ENCODE measurements at places on chromosomes 4 and X. TPM values are rescaled to one million over a fixed set of nuclear protein-coding genes. Genes with fewer than 3 reads are reported as not detected.
A peak's percentile ranks its signal among the peaks of the same experiment; 100 is the strongest.

- peak; percentile 9 for DNase-seq
These were observed 1365.8 kb upstream of the DIAPH2 start for GRCh38 chrX:95318882-95319281.

- no peak for DNase-seq
These were observed 125.8 kb downstream of the EDA start for GRCh38 chrX:69741721-69742120.

DNA sequence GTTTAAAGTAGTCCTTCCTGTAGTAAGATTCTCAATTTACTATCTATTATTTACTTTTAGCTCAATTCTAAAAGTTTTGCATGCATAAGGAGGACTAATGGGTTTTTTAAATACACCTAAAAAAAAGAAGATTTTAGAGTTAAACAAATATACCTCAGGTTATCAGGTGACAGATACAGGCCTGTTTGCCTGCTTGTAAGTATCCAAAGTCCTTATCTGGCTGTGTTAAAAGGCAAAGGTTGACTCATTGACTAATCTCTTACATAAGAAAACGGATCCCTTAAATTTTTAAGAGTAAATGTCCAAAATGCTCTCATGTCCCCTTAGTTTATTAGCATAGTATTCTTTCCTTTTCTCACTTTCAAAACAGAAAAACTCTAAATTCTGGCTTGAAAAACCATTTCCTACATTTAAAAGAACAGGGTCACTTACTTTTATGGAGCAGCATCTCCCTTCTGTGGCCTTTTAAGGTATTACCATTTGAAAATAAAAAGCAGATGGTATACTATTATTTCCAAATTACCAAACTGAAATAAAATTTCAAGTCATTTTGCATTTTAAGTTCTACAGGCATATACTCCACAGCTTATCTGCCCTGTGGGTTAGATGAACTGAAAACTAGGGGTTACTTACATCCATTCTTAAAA is 4.5 kb downstream of the CBR4 start:
- no peak for DNase-seq

- no peak for DNase-seq
These were observed 28.1 kb downstream of the FGF2 start for GRCh38 chr4:122854447-122855352.

DNA sequence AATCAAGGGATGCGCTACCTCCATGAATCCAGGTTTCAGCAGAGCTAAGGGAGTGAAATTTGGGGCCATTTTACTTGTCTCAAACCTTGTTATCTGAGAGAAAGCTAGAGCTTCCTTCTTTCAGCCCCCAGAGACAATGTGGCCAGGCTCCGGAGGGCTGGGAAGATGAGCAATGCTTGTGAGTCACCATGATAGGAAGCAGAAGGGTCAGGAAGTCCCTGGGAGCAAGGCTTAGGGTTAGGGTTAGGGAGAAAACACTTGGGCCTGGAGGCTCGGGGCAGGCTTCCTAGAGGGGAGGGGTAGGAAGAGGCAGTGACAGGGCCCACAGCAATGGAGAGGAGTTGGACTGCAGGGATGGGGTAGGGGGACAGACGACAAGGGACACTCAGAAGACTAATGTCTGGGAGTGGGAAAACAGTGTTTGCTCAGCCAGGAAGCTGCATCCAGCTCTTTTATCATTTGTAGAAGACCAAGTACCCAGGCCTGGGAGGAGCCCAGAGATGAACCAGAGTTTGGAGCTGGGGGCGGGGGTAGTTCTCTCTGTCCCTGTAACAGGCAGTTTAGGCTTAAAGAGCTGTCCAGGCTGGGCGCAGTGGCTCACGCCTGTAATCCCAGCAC is 16.4 kb upstream of the PORCN start:
- no peak for DNase-seq

GRCh38 chrX:132369617-132370326 is 119.1 kb downstream of the MBNL3 start:
- DNase-seq = no peak

DNA sequence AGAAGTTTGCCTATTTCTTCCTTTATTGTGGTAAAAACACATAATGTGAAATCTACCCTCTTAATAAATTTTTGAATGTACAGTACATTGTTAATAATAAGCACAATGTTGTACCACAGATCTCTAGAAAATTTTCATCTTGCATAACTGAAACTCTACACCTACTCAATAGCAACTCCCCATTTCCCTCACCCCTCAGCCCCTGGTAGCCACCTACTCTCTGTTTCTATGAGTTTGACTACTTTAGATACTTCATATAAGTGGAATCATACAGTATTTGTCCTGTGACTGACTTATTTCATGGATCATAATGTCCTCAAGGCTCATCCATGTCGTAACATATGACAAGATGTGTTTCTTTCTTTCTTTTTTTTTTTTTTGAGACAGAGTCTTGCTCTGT is 446.4 kb downstream of the RPA4 start:
- no peak for DNase-seq

GRCh38 chr4:128267745-128268144 is 19.9 kb downstream of the PGRMC2 start:
- DNase-seq = no peak

GRCh38 chrX:71081330-71082123 is 13.4 kb upstream of the SNX12 start:
- no peak for DNase-seq

- DNase-seq = no peak
These were observed 24.2 kb downstream of the CBLL2 start for GRCh38 chrX:22296871-22297270.

GRCh38 chrX:37796310-37796709 is 16.5 kb downstream of the CYBB start:
- no peak for DNase-seq

DNA sequence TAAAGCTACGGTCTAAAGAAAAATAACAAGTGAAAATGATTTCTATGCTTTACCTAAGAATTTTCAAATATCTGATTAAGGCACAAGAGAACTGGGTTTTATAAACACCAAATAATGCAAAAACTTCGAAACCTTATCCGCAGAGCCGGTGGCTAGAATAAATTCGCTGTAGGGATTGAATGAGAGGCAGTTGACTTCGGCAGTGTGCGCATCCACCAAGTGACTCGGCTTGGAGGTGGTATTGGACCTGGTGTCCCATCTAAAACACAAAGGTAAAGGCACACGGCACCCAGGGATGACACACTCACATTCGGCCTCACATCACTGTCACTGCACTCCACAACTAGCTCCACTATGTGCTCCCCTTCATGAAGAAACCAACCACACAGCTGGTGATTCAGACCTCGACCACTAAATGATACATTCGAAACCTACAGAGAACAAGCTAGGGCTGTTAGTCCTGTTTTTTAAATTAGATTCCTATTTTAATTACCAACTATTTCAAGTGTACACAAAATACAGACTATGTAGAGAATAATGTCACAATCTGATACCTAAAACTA is 17.5 kb downstream of the RBBP7 start:
- no peak for DNase-seq

DNA sequence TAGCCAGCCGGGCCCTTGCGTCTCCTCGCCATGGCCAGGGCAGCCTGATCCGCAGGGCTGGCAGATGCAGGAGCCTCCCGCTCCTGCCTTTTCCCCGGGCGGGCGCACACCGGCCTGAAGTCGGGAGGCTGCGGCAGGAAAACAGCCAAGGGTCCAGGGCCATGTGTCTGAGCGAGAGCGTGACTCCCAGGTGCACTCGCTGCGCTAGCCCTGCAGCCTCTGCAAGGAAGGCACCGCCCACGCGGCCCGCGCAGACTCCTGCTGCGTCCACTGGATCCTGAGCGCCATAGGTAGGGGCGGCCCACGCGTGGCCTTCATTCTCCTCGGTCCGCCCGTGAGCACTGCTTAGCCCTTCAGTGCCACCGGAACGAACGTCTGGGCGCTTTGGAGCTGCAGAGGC is 379.9 kb downstream of the TRAM1L1 start:
- DNase-seq = no peak

DNA sequence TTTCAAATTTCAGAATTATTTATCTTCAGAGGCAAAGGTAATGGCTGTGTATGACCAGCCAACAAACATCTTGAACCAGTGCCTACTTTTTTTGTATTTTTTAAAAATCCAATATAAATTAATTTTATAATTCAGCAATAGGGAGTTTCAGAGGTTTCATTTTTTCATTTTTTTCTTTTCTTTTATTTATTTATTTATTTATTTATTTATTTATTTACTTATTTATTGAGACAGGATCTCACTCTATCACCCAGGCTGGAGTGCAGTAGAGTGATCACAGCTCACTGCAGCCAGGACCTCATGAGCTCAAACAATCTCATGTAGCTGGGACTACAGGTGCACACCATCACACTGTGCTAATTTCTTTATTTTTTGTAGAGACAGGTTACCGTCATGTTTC is 250.5 kb downstream of the TMEM47 start:
- no peak for DNase-seq

DNA sequence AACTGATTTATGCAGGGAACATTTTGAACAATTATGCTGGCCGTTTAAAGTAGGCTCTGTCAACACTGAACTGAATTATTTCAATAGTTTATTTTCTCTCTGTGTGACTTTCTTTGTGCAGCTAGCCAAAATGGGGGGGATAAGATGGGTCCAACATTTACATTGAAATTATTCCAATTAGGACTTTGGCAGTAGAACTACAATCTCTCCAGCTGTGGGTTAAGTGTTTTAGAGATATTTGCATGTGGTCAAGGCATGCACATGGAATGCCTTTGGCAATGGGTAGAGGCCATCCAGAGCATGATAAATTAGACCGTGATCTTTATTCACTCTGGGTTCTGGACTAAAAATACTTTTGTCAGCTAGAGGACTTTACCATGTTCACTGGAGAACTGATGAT is 107.9 kb upstream of the ELOVL6 start:
- no peak for DNase-seq

DNA sequence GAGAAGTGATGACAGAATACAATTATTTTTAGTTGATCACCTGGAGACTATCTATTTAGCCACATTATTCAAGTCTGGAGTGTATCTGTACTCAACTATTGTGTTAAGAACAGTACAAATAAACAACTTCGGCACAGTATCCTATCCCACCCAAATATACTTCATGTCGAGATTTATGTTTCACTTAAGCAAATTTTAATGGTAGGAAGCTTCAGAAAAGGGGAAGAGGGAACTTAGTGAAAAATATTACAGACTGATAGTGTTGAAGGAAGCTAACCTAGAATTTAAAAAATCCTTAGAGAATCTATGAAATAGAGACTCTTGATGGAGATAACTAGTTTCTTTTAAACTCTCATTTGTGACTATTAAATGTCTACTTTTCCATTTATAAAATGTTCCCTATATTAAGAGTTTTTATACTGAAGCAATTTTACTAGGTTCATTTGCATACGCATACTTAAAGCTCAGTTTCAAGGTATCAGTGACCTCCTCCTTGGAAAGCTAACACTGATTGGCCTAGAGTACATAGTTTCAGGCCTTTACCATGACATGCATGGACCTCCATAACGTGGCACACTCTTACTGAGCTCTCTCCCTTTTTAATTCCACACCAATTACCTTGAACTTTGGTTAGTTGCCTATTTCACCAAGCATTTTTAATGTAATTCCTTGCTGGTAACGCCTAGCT is 197.7 kb downstream of the CAMK2D start:
- DNase-seq = no peak

DNA sequence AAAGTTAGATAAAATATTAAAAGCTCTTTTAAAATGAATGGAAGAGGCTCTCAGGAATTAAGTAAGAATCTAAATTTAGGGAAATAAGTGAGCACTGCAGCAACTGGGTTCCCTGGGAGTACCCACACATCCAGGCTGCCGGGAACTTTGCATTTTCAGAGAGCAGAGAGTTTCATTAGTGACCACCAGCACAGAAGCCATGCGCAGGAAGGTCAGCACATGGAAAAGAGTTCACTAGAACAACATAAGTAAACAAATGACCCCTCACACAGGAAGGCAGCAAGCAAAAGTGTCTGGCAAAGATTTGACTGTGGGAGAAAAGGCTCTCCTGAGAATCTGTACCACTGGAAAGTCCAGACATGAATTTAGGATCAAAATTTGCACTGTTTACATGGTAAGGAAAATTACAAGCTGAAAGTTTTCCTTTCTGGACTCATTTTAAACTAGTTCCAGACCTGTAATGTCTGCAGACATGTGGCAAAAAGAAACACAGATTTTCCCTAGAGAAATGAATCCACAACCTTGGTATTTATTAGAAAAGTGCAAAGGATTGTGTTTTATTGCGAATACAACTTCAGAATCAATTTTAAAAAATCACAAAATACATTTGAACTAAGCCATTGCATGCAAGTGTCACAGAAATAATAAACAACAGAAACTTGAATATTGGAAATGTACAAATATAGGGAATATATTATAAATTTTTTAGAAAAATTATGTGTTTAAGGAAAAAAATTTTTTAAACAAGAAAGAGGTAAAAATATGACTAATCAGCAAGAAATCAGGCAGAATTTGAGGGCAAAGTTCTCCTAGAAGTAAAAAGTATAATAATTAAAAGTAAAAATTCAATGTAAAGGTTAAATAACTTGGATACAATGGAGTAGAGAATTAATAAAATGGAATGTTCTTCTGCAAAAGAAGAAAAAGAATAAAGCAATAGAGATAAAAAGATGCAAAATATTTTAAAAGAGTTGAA is 18.4 kb upstream of the MYOZ2 start:
- DNase-seq = no peak

- no peak for DNase-seq
These were observed 52.8 kb upstream of the IL1RAPL2 start for GRCh38 chrX:104513162-104513561.

- no peak for DNase-seq
These were observed 8.3 kb upstream of the CXCL8 start for GRCh38 chr4:73731968-73732610.

Gene NSUN7
- polyA plus RNA-seq = 5.3 TPM

Gene REPS2
- polyA plus RNA-seq = 7.3 TPM

Gene DNAJB14
- polyA plus RNA-seq = 5.0 TPM

Gene CYP4V2
- 6.0 TPM for polyA plus RNA-seq

Gene TRIM2
- polyA plus RNA-seq = 11.2 TPM

Gene GPC4
- polyA plus RNA-seq = 4.5 TPM

All from stomach (tissue), 19 donors.